ENCODE measurements at places on chromosomes 5 and 9.

DNA sequence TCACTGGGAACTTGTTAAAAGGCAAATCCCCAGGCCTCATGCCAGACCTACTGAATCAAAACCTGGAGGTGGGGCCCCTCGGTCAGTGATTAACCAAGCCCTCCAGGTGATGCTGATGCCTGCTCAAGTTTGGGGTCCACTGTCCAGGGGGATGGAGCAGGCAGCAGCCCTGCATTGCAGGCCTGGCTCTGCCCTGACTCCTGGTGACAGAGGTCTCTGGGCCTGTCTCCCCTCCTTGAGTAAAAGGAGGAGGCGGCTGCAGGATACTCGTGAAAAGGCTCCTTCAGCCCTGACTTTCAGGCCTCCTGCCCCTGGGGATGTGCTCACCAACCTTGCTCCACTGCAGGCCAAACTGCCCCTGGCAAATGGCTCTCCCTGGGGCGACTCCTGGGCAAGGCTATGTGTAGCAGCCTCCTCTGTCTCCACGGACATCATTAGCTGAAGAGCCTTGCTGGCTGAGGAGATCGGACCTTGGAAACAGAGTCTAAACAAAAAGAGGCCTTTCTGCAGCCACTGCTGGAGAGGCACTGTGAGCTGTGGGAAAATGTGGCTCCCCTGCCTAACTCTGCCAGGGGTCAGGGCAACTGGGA lies 134.8 kb upstream of the ALDH1B1 start:
- DNase-seq = no peak

- DNase-seq = no peak
Observed at GRCh38 chr9:27888661-27889295, 315.5 kb upstream of the C9orf72 start.

DNA sequence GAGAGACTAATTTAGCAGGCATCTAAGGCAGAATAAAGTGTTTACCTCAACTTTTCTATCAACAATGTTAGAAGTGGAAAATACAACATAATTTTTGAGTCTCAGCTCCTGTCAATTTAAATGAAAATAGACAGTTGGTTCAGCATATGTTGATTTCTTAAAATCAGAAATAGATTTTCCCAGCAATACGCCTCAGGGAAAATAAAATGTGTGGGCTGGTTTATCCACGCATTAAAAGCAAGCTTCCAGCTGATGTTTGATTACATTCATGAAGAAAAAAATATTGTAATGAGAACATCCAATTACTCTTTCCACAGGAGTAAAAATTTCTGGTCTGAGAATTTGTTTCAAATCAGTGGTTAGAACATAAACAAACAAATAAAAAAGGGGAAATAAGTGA lies 166.3 kb downstream of the PDE4D start:
- DNase-seq = no peak

DNA sequence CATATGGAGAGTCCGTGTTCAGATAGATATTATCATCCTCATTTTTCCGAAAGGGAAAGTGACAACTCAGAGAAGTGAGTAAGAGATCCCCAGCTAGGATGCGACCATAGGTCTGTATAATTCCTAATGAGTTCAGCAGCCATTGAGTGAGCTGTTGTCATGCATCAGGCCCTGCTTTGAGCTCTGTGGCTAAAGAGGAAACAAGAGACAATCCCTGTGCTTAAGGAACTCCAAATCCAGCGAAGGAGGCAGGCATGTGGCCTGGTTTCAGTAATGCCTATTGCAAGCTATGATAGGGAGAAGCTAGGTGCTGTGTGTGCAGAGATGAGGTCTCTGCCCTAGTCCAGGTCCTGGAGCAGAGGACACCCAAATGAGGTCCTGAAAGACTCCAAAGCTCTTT lies 192.8 kb downstream of the ACTL7B start:
- no peak for DNase-seq

DNA sequence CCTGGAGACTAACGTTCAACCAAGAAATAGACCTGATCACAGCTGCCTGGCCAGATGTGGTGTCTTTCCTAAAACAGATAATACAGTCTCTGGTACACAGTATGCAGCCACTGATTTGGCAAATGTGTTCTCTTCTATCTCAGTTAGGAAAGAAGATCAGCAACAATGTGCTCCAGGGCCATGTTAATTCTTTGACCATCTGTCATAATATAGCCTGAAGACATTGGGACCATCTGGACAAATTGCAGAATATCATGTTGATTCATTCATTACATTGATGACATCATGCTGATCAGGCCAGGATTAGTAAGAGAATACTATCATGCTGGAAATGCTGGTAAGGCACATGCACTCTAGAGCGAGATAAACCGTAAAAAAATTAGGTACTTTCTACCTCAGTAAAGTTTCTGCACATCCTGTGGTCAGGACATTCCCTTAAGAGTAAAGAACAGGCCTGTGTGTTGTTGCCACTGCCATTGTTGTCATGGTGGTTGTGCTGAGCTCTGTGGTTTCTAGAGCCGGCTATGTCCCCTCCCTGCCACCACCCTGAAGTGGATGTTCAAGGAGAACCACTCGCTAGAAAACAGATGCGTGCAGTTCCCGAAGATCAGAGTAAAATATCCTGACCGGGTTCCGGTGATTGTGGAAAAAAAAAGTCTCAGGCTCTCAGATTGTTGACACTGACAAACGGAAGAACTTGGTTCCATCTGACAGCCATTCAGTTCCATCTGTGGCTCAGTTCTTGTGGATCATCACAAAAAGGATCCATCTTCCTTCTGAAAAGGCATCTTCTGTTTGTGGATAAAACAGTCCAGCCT lies 6.4 kb upstream of the JMY start:
- DNase-seq = no peak

GRCh38 chr9:116599342-116599884 lies 87.7 kb upstream of the TRIM32 start:
- DNase-seq = no peak

GRCh38 chr5:139512786-139513390 lies 30.3 kb upstream of the STING1 start:
- DNase-seq = no peak

DNA sequence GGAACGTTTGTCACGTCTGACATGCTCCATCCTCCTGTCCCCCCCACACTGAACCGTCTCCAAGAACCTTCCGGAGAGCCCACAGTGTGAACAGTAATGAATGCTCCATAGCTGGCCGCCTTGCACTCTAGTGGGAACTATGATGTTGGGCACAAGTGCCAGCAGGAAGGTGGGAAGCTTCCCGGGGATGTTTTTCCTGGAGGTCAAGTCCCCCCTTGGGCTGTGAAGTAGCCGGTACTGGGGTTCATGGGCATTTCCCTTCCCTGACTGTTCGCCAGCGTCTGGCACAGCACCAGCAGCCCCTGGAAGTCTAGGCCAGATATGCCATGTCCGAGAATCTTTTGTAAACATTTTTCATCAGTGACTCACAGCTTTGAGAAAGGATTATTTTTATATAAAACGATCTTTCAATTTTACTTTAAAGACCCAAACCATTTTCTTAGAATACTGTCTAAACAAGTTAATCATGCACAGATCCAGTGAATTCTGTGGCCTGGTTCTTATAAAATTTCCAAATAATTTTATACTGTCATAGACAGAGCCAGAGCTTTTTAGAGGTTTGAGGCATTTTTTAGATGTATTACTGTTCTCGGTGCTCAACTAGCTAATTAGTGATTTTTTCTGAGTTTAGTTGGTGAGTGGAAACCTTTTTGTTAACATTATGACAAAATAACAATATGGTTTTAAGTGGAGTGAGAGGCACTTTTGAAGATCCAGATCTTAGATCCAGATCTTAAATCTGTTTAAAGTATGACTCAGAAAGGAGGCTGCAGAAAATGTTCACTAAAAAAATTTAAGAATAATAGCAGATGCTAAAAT lies 11.6 kb downstream of the ABL1 start:
- no peak for DNase-seq
